Retinal pigment epithelial cell (primary cell): ENCODE measurements at places on chromosomes 6 and 20.

GRCh38 chr6:5671601-5672559 lies 334.8 kb downstream of the NRN1 start:
- no peak for DNase-seq

GRCh38 chr6:118645395-118645794 lies 6.0 kb downstream of the CEP85L start:
- no peak for DNase-seq

DNA sequence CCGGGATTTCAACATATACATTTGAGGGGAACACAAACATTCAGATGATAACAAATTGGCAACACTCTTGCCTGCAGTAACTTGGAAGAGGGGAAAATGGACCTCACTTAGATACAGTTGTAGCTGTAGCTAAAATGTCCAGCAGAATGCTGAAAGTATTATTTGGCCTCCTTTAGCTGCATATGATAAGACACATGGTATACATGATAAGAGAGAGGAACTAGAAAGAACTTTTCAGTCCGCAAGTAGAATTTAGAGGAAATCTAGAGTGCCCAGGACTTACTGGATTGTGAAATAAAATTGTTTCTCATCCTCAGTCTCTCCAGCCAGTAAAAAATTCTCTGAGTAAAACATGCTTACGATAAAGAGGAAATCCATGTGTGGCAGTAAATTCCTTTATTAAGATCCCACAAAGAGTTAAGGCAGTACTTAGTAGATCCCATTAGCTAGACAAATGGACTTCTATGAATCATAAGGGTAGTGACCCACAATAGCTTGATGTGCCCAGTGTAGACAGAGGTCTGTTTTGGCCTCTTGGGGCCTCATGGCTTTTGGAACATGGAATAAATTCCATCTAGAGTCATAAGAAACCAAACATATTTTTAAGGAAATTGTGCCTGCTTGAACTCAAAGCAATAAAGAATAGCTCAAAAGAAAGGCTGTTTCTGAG lies 87.9 kb upstream of the RBM24 start:
- DNase-seq = no peak

DNA sequence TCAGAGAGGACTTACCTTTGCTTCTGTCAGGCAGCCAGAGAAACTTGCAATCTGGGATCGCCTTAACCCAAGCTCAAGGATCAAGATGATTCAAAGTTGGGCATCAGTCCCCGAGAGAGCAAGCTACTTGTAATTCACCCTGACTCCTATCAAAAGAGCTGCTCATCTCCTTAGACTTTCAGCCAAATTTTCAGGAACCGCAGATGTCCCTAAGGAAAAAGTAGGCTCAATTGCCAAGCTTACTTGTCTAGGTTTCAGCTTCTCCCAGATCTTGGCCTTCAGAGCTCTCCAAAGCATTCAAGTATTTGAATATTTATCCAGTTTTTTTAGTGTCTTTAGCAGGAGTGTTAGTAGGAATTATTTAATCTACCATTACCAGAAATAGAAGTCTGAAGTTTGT lies 434.1 kb upstream of the MMS22L start:
- DNase-seq = no peak

DNA sequence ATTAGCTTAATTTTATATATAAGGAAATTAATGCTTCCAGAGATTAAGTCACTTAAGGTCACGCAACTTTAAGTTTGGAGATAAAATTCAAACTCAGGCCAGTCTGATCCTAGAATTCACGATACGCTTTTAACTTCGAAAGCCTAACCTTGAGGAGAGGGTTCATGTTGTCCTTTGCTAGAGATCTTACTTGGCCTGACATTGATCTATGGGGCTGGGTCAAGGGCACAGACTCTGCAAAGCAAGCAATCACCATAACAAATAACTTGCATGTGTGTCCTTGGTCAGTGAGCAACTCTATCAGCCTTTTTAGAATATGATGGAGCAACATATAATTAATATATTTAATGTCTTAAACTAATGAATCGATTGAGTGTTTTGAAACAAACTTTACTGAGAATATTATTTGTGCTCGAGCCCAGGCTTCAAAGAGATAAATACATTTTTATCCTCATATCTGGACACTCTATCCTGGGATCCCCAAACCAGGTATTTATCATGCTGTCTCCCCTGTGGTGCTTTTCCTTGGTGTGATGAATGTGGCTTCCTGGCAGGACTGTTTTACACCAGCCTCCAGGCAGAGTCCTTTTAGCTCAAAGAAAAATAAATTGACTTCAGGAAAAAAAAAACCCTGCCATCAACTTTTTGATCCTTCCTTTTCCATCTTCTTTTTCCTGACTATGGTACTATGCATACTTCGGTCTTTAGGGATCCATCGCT lies 29.1 kb downstream of the RPS12 start:
- DNase-seq = no peak

- no peak for DNase-seq
These were observed 1.4 kb downstream of the C6orf52 start for GRCh38 chr6:10692965-10693538.

DNA sequence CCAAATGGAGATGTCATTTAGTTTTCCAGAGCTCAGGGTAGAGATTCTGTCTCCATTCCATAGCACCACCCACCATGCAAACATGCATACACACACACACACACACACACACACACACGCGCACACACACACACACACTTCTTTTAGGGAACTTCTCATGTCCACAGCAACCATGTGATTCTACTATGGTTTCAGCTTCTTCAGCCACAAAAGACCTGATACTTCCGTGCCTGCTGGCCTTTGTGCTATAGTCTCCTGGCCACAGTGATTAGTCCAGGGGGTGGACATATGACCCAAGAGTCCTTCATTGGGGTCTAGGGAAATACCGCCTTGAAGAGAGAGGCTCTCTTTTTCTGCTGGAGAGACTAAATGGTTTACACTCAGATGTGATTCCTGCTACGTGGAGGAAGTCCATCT lies 53.5 kb downstream of the CARMIL1 start:
- DNase-seq = no peak

DNA sequence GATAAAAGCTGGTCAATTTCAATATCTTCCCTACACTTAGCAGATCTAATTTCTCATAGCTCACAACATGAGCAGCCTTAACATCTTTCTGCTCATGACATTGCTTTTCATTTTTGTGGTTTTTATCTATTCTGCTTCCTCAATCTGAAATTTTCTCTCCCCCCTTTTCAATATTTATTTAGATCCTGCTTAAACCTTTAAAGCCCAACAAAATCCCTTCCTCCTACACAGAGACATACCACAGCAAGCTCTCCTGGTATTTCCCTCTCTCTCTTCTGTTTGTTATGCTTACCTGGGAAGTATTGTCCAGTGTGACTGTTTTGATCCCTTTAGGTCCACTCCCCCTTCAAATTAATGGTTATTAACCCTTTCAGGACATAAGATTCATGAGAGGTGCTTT lies 582.5 kb downstream of the RFPL4B start:
- no peak for DNase-seq

DNA sequence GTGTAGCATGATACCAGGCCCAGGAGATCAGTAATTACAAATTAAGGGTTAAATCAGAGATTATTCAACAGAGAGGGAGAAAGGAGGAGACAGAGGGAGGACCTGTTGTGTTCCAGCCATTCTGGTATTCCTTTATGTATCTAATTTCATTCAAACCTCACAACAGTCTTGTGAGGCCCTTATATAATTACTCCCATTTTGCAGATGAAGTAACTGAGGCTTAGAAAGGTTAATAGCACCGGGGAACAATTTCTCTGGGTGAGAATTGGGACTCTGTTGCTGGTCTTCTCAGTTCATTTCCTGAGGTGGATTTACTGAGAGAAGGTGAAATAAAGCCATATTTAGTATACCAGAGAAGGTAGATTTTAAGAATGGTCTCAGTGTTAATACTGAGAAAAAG lies 66.6 kb downstream of the C6orf52 start:
- no peak for DNase-seq

GRCh38 chr6:51996296-51996947 lies 91.0 kb downstream of the PKHD1 start:
- DNase-seq = no peak

- DNase-seq = no peak
These were observed 7.2 kb downstream of the SNX21 start for GRCh38 chr20:45840700-45841198.

DNA sequence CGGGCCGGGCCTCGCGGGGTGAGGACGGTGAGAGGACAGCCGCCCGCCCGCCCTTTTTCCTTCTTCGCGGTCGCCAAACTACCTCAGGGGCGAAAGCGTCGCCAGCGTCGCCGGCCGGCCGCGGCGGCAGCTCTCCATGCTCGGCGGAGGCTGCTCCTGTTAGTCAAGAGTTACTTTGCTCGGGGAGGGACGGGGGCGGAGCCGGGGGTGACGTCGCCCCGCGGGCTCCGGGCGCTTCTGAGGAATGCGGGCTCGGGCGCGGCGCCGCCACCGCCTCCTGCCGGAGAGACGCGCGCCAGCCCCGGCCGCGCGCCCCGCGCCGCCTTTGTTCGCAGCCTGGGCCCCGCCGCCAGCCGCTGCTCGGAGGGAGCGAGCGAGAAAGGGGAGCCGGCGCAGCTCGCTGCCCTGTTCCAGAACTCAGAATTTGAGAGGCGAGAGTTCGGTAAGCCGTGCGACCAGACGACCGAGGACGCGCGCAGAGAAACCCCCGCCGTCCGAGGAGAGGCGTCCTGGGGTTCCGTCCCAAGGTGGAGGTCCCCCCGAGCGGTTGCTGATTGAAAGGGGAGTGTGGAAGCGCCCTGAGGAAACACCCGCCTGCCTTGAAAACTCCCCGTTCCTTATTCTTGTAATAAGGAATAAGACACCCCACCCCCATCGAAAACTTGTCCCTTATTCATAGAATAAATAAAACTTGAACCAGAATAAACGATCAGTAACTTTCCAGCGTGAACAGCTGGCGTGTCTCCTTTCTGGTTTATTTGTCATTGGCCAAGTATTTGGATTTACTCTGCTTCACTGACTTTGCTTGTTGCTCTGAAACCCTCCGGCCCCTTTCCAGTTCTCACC lies at the start of gene PTPRK:
Gene PTPRK, minus strand, starts transcription at position 164 of the 846 bp plus-strand sequence. CDS start 241 bp downstream, outside the sequence.
- peak; percentile 74 for DNase-seq

GRCh38 chr6:51266604-51267003 lies 447.9 kb downstream of the TFAP2B start:
- no peak for DNase-seq

DNA sequence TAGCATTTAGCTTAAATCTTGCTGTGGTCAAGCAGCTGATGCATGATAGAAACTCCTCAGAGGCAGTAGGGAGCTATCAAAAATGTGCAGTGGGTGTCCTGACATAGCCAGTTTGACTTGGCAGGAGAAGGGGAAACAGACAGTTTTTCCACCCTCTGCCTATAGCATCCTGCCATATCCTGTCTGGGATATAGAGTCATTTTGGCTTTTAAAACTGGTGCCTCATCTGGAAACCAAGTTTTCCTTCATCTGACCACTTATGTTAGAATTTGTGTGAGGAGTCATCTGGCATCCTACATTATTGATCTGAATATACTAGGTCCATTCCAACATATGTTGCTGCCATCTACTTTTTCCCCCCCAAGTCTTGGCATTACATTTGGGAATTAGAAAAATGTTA lies 284.1 kb downstream of the CD109 start:
- DNase-seq = no peak

DNA sequence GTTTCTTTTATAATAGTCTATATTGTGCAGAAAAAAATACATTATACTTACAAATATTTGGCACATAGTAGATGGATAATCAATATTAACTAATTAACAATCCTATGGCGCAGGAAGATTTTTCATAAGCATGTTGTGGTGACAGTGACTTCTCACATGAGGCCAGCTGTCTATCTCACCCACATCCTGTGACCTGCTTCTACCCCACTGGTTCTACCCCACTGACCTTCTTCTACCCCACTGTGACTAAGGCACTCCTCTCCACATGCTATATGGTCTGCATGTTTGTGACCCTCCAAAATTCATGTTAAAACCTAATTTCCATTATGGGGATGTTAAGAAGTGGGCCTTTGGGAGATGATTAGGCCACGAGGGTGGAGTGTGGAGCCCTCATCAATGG lies 394.8 kb upstream of the AGPAT4 start:
- no peak for DNase-seq

- DNase-seq = no peak
These were observed 859.8 kb downstream of the MAFB start for GRCh38 chr20:39829256-39829655.

GRCh38 chr6:89010825-89011224 lies 47.4 kb upstream of the RNGTT start:
- no peak for DNase-seq

DNA sequence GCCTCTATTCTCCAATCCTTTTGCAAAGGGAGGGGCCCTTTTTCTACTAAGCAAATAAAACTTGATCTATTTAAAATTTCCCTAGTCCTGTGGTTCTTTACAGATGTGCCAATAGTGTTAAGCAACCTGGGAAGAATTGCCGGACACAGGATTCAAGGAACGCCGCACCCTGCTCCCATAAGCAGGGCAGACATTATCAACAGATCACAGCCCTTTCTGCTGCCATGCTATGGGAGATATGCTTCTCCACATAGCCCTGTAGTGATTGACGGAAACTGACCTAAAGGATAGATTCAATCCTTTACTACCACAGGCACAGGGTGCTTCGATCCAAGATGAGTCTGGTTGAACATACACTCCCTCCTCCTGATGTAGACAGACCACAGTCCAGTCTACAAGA lies 118.4 kb upstream of the TRAF3IP2 start:
- DNase-seq = no peak

DNA sequence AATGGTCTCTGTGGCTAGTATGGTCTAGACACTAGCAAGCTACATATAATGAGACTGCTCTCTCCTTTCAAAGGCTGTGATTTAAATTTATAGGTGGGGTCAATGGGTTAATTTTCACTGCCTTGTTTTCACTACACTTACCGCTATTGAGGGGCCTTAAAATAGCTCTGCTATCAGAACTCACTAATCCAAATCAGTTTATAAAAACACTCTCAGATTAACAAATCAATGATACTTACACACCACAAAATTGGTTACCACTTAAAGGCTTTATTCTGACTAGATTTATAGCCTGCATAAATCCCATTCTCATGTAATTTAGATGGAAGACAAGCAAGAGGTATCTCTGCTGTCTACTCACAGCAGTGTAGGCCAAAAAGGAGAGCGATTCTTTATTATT lies 313.0 kb upstream of the AGPAT4 start:
- DNase-seq = no peak

- no peak for DNase-seq
These were observed 444.3 kb downstream of the BCKDHB start for GRCh38 chr6:80550748-80551147.

- no peak for DNase-seq
These were observed 57.3 kb downstream of the PTPRA start for GRCh38 chr20:2930538-2930937.

DNA sequence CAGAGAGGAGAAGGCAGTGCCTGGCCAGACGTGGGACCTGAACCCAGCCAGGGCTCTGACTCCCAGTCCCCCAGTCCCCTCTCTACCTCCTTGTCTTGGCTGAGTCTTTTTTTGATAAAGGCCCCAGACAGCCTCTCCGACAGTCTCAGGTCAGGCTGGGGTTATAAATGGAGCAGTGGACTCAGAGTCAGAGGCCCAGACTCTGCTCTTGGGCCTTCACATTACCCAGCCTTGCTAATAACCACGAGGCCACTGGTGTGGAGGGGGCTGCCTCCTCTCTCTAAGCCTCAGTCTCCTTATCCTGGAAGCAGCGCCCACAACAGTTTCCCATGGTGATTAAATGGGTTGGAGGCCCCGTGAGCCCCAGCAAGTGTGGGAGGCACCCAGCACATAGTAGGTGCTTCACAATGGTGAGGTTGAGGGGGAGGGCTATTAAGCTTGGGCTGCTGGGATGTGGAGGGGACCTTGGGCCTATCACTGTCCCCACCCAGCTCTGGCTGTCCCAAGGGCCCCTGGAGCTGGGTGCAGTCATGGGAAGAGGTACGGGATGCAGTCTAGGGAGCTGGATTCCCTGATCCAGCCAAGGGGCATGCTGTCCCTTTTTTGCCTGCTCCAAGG lies 35.7 kb downstream of the TGM2 start:
- DNase-seq = no peak

- peak; percentile 90 for DNase-seq
These were observed 44.4 kb upstream of the LOC128125822 start for GRCh38 chr6:63527658-63528514.
